Kasumi-1 (cell line): ENCODE measurements at places on chromosomes 6 and 20.

- peak; percentile 95 for DNase-seq
Observed at GRCh38 chr20:23125625-23126191, 39.6 kb upstream of the CD93 start.

GRCh38 chr20:48054051-48054450 lies 268.8 kb upstream of the SULF2 start:
- DNase-seq, result no peak

- DNase-seq, result peak; percentile 12
Observed at GRCh38 chr6:45681860-45682511, 304.3 kb upstream of the SUPT3H start.

DNA sequence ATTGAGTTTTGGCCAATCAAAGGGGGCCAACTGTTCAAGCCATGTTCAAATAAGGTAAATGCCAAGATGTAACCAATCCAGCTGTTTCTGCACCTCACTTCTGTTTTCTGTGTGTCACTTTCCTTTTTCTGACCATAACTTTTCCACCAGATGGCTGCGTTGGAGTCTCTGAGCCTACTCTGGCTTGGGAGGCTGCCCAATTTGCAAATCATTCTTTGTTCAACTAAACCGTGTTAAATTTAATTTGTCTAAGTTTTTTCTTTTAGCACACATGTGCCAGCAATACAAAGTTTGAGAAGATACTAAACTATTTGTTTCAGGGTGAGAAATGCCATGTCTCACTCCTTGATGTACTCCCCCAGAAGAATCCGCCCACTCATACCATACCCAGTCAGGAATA lies 52.1 kb downstream of the IYD start:
- no peak for DNase-seq

- DNase-seq, result no peak
Observed at GRCh38 chr6:119781365-119781764, 431.8 kb upstream of the MAN1A1 start.

- DNase-seq, result peak; percentile 81
Observed at GRCh38 chr20:63896264-63897105, 1.6 kb downstream of the DNAJC5 start.

DNA sequence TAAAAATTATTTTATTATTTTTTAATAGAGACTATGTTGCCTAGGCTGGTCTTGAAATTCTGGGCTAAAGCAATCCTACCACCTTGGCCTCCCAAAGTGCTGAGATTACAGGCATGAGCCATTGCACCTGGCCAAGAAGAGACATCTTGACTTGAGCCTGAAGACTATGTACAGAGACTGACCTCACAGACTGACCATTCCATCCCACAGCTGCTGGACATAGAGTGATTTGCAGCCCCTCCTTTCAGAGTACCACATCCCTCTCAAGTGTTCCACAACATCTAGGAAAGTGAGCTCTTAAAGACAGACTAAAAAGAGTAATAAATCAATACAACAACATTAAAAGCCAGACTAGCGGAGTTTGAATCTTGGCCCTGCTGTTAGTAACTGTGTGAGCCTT lies 39.0 kb downstream of the RNF8 start:
- no peak for DNase-seq

DNA sequence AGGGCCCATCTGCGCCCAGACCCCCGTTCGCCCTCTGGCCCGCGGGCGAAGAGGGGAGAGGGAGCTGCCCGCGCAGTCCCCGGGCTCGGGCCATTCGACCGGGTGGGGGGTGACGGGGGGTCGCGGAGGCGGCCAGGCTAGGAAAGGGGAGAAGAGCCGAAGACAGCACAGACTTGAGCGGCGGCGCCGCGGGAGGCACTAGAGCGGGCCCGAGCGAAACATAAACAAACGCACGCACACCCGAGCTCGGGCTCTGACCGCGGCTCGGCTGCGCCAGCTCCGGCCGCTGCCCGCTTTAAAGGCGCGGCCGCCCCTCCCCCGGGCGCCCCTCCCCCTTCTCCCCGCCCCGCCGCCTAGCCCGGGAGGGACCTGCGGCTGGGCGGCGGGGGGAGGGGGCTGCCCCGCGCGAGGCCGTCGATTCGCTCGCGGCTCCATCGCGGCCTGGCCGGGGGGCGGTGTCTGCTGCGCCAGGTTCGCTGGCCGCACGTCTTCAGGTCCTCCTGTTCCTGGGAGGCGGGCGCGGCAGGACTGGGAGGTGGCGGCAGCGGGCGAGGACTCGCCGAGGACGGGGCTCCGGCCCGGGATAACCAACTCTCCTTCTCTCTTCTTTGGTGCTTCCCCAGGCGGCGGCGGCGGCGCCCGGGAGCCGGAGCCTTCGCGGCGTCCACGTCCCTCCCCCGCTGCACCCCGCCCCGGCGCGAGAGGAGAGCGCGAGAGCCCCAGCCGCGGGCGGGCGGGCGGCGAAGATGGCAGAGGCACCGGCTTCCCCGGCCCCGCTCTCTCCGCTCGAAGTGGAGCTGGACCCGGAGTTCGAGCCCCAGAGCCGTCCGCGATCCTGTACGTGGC lies at the start of gene FOXO3:
TSS of gene FOXO3 (plus strand) at position 455 of the 846 bp plus-strand sequence. CDS start at position 747, 292 bp downstream.
- peak; percentile 72 for DNase-seq

DNA sequence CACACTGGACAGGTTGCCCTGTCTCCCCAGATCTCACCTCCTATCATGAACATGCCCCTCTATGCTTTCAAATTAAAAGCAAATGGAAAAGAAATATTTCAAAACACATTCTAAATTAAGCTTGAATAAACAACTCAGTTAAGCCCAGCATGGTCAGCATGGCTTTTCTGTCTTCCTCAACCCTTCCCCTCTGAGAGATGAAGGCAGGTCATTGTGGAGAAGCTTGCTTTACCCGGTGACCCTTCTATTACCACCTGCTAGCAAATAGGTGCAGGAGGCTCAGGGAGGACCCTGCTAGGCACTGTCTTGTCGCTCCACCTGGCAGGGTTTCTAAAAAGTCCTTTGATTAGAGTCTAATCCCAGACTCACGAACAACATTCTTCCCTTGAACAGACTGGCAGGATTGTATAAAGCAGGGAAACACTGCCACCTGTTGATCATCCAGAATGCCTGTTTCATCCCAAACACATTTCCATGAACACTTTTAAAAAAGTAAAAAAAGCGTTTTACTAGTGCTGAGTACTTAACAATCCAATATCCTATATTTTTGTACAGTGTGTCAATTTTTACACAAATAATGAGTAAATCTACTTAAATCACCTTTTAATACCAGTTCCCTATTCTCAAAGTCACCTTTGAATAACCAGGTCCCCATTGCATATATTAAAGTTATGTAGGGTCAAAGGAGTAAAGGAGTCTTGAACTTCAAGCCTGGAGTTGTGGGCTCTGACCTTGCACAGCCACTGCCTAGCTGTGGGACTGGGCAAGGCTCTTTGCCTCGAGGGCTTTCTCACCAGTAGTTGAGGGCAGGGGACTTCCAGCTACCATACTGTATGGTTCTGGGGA lies 75.5 kb downstream of the GPR6 start:
- peak; percentile 81 for DNase-seq
